ENCODE measurements at places on chromosomes 2 and 18.

DNA sequence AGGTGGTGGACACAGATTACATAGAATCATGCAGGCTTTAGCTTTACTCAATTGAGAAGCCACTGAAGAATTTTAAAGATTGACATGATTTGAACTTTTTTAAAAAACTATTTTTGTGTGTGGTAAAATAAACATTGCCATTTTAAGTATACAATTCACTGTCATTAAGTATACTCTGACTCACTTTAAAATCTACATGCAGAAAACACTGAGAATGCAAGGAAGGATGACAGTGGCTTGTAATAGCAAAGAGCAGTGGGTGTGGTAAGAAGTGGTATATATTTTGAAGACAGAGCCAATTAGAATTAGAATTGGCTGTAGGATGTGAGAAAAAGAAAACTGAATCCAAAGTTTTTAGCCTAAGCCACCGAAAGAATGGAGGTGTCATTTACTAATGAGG, 14.9 kb downstream of the TRMT61B start:
- H3K4me3 ChIP-seq = no peak overlapping the region
- no peaks in the 10 kb centered on the region for H3K27me3 ChIP-seq
- H3K4me1 ChIP-seq = peaks cover 4% of the 10 kb centered on the region
- H3K36me3 ChIP-seq = peaks cover 27% of the 10 kb centered on the region

- H3K27ac ChIP-seq = peak overlapping the region; percentile 46
- no peaks in the 10 kb centered on the region for H3K27me3 ChIP-seq
- no peak for DNase-seq
- H3K4me3 ChIP-seq = no peak overlapping the region
- peaks cover 18% of the 10 kb centered on the region for H3K4me1 ChIP-seq
Observed at GRCh38 chr18:31430072-31430471, 17.5 kb upstream of the DSG3 start.

DNA sequence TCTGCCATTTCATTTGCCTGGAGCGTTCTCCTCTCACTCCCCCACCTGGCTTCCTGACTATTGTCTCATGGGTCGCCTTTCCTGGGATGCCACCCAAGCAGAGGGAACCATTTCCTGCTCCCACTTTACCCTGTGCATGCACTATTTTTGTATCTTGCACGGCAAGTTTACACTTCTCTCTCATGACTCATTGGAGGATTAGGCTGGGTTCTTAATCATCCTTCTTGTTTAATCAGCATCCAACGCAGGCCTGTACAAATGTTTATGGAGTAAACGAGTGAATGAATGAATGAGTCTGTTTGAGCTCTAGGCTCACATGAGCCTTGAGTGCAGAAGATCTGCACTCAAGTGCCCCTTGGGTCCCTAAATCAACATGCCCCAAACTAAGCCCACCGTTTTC, 3.8 kb upstream of the ARHGAP25 start:
- H3K27me3 ChIP-seq = no peaks in the 10 kb centered on the region
- H3K27ac ChIP-seq = no peak overlapping the region
- DNase-seq = peak; percentile 56
- H3K4me1 ChIP-seq = peaks cover 13% of the 10 kb centered on the region

DNA sequence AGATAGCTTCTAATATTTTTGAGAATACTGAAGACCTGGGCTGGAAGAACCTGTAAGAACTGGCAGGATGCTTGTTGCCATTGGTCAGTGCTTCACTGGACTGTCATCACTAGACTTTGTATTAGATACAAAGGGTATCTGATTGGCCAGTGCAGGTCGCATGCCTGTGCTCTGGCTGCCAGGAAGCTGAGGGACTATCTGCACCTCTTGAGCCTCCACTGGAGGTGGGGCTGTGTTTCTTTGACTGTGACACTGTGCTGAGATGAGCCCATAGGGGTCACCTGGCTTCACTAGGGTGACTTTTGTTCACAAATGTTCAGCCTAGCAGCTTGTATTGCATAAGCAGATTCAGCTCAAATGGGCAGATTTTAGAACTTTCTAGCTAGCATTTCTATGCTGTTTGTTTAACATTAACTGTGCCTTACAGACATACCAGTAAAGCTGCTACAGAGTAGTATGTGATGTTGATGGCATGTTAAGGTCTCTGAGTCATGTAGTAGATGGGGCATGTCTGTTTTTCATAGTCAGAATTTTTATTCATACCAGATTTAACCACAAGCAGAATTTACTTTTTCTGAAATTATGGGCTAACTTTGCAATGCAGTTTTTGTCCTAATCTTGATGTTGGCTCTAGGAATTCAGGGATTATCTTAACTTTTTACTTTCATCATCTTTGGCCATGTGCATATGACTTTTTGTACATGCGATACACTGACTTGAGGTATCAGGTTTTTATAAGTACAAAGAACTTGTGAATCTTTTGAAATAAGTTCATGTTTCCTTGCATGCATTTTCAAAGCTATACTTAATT, 56.1 kb downstream of the RHBDD1 start:
- peak overlapping the region; percentile 63 for H3K27ac ChIP-seq
- DNase-seq = peak; percentile 30
- no peaks in the 10 kb centered on the region for H3K27me3 ChIP-seq
- peaks cover 26% of the 10 kb centered on the region for H3K4me1 ChIP-seq
- peak overlapping the region; percentile 23 for H3K4me3 ChIP-seq
- H3K36me3 ChIP-seq = peaks cover 14% of the 10 kb centered on the region

- no peak for DNase-seq
- H3K4me3 ChIP-seq = no peak overlapping the region
- no peak overlapping the region for H3K27ac ChIP-seq
- no peaks in the 10 kb centered on the region for H3K36me3 ChIP-seq
Observed at GRCh38 chr2:33478968-33479731, 2.7 kb downstream of the RASGRP3 start.

DNA sequence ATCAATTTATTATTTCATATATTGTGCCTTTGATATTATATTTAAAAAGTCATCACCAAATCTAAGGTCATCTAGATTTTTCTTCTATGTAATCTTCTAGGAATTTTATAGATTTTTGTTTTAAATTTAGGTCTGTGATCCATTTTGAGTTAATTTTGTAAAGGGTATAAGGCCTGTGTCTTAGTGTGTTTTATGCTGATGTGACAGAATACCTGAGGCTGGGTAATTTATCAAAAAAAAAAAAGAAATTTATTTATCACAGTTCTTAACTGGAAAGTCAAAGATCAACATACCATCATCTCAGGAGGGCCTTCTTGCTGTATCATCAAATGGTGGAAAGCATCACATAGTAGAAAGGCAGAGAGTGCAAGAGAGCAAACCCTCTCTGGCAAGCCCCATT, 216.2 kb downstream of the PDE1A start:
- no peak overlapping the region for H3K27ac ChIP-seq
- H3K4me3 ChIP-seq = no peak overlapping the region
- no peaks in the 10 kb centered on the region for H3K4me1 ChIP-seq
- H3K27me3 ChIP-seq = no peaks in the 10 kb centered on the region

DNA sequence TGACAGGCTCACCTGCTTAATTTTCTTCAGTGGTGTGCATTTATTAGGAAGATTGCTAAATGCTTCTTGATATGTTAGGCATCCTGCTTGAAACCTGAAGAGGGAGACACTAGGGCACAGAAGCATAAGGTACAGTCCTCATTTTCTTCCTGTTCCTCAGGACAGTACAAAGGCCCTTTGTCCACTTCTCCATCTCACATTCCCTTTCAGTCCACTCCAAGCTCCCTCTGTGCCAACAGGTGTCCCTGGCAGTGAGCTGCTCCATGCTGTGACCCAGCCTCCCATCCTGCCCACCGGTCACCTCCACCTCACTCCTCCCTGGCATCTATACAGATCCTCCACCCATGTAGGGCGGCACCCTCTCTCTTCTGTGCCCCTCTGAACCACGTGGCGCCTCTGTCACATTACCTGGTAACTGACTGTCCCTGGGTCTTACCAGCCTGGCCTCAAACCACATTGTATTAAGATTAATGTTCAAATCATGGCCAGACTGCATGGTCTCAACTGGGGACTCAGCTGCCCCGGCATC, 162.8 kb downstream of the VAPA start:
- H3K4me1 ChIP-seq = peaks cover 7% of the 10 kb centered on the region
- H3K36me3 ChIP-seq = no peaks in the 10 kb centered on the region
- peak overlapping the region; percentile 7 for H3K27ac ChIP-seq
- no peak overlapping the region for H3K4me3 ChIP-seq
- peaks cover 11% of the 10 kb centered on the region for H3K27me3 ChIP-seq

GRCh38 chr2:173451118-173451517, 96.4 kb downstream of the CDCA7 start:
- no peak overlapping the region for H3K4me3 ChIP-seq
- H3K4me1 ChIP-seq = no peaks in the 10 kb centered on the region
- DNase-seq = no peak
- H3K27ac ChIP-seq = no peak overlapping the region
- H3K36me3 ChIP-seq = no peaks in the 10 kb centered on the region

GRCh38 chr18:35564795-35565453, 16.6 kb upstream of the GALNT1 start:
- no peak for DNase-seq
- H3K27me3 ChIP-seq = no peaks in the 10 kb centered on the region
- H3K27ac ChIP-seq = no peak overlapping the region
- no peak overlapping the region for H3K4me3 ChIP-seq

DNA sequence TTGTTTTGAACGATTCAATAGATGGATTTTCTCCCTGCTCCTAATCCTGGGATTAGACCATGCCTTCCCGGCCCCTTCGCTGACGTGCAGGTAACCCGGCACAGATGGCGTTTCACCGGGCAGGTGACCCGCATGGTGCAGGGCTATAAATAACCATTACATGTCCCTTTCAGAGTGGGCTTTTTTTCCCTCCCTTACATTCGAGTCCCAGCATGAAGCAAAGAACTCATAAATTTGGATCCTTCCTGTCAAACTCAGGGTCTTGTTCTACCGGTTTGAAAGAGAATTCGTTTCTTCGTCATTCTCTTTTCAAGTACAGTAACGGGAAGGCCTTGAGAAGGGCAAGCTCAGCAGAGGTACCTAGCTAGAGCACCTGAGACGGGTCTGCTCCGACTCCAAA, 46.1 kb downstream of the EDAR start:
- no peak overlapping the region for H3K4me3 ChIP-seq
- no peaks in the 10 kb centered on the region for H3K27me3 ChIP-seq
- no peak for DNase-seq

DNA sequence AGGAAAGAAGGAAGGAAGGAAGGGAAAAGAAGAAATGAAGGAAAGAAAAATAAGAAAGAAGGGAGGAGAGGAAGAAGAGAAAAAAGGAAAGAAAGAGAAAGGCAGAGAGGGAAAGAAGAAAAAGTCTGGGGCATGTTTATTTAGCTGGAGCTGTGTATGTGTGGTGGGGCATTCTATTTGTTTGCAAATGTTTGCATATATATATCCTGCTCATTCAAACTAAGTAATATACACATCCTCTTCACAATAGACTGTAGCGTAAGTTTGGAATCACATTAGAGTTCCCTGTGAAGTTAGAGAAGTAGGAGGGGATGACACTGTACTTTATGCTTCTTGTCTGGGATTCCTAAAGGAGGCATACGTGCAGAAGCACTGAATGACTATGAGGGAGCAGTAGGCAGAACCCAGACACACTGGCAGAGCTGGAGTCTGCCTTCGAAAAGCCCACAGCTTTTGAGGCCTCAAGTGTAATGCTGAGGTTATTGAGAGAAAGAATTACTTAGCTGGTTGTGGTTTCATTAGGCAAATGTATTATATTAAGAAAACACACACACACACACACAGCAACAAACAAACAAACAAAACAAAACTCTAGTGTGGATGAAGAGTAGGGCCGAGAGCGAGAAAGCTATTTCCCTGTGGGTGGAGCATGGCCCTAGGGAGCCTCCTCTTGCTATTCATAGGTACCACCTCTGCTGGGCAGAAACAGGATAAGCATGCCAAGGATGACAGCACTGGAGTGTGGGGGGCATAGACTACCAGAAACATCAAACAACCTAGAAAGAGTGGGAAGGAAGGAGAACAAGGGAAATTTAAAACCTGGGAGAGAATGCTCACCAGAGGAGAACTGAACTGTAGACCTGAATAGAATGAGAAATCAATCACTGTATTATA, 905.1 kb upstream of the NXPH2 start:
- no peaks in the 10 kb centered on the region for H3K27me3 ChIP-seq
- no peak for DNase-seq
- no peak overlapping the region for H3K4me3 ChIP-seq

- H3K4me3 ChIP-seq = no peak overlapping the region
- peaks cover 10% of the 10 kb centered on the region for H3K36me3 ChIP-seq
- no peak overlapping the region for H3K27ac ChIP-seq
- no peak for DNase-seq
- no peaks in the 10 kb centered on the region for H3K27me3 ChIP-seq
Observed at GRCh38 chr2:65281627-65282351, 54.2 kb downstream of the ACTR2 start.

- no peaks in the 10 kb centered on the region for H3K36me3 ChIP-seq
- no peak for DNase-seq
- no peaks in the 10 kb centered on the region for H3K27me3 ChIP-seq
- H3K4me3 ChIP-seq = no peak overlapping the region
Observed at GRCh38 chr2:187684174-187684573, 129.9 kb upstream of the TFPI start.

GRCh38 chr2:172398440-172398839, 28.9 kb upstream of the ITGA6 start:
- H3K27me3 ChIP-seq = no peaks in the 10 kb centered on the region
- H3K36me3 ChIP-seq = no peaks in the 10 kb centered on the region
- H3K27ac ChIP-seq = no peak overlapping the region

GRCh38 chr2:212532585-212532984, 6.0 kb downstream of the ERBB4 start:
- H3K36me3 ChIP-seq = no peaks in the 10 kb centered on the region
- no peak overlapping the region for H3K4me3 ChIP-seq

- H3K27me3 ChIP-seq = no peaks in the 10 kb centered on the region
- no peak overlapping the region for H3K27ac ChIP-seq
- H3K4me1 ChIP-seq = no peaks in the 10 kb centered on the region
- DNase-seq = no peak
- H3K4me3 ChIP-seq = no peak overlapping the region
- no peaks in the 10 kb centered on the region for H3K36me3 ChIP-seq
Observed at GRCh38 chr2:204539019-204539385, 6.3 kb upstream of the PARD3B start.

GRCh38 chr18:58492891-58493469, 135.9 kb downstream of the ALPK2 start:
- DNase-seq = no peak
- H3K27me3 ChIP-seq = peaks cover 36% of the 10 kb centered on the region
- no peak overlapping the region for H3K4me3 ChIP-seq
- no peaks in the 10 kb centered on the region for H3K36me3 ChIP-seq

- H3K36me3 ChIP-seq = peaks cover 27% of the 10 kb centered on the region
- H3K4me3 ChIP-seq = no peak overlapping the region
- peaks cover 15% of the 10 kb centered on the region for H3K4me1 ChIP-seq
- DNase-seq = no peak
- no peak overlapping the region for H3K27ac ChIP-seq
Observed at GRCh38 chr2:95385570-95385984, 16.9 kb upstream of the FAHD2A start.

DNA sequence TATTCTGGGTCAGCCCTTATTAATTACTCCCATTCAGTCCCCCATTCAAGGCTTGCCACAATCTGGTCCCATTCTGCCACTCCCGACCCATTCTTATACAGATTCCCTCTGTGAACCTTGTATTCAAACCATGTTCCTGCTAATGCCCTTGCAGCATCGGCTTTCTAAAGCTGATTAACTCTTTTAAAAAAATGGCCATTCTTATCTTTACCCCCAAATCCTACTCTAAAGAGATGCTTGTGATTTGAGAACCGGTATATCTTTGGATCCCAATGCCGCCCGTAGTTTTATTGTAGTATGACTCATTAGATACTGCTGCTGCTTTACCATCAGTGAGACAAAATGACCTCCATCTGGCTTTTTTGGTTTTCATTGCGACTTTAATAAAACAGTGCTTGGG, 72.2 kb downstream of the XRCC5 start:
- no peaks in the 10 kb centered on the region for H3K27me3 ChIP-seq
- DNase-seq = no peak
- no peak overlapping the region for H3K4me3 ChIP-seq

GRCh38 chr2:9812945-9813311, 30.3 kb upstream of the TAF1B start:
- no peak overlapping the region for H3K4me3 ChIP-seq
- no peak for DNase-seq
- H3K36me3 ChIP-seq = no peaks in the 10 kb centered on the region
- peaks cover under 1% of the 10 kb centered on the region for H3K4me1 ChIP-seq
- no peak overlapping the region for H3K27ac ChIP-seq

Measured in MCF 10A (cell line).